ENCODE measurements at places on chromosomes 11 and 22. TPM values are rescaled to one million over a fixed set of nuclear protein-coding genes. Genes with fewer than 3 reads are reported as not detected.

GRCh38 chr11:123505546-123506299 is 75.7 kb downstream of the GRAMD1B start:
- no peak for DNase-seq

- peak; percentile 70 for DNase-seq
Observed at GRCh38 chr22:41848468-41848867, 15.6 kb downstream of the SREBF2 start.

DNA sequence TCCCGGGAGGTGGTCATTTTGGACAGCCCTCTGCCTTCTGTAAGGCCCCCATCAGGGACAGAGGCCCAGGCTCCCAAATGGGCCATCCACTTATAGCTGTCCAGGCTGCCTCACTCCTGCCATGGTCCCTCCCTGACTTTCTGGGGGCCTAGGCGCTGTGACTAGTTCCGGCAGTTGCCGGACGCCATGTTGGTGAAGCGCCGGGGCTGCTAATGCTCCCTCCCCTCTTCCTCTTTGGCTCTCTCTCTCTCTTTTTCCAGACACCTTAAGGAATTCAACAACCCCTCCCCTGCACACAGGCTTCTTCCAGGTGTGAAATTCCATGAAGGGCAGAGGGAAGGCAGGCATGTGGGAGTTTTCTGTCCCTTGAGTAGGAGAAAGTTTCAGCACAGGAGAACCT is 445.6 kb downstream of the SOX6 start:
- DNase-seq = no peak

DNA sequence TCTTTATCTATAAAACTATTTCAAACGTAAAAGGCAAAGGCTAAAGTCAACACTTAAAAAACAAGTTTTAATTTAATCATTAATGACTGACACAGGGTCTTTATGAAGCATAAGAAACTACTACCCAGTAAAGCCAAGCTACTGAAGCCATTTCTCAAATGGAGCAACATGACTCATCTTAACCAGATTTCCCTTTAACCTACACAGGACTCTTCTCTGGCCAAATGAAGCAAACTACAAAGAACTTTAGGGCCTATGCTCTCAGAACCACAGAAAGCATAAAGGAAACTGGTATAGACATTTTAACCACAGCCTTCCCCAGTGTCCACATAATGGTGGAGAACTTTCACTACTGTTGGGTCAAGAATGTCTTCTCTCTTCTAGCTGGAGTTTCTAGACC is 34.7 kb downstream of the ALG9 start:
- DNase-seq = peak; percentile 38

DNA sequence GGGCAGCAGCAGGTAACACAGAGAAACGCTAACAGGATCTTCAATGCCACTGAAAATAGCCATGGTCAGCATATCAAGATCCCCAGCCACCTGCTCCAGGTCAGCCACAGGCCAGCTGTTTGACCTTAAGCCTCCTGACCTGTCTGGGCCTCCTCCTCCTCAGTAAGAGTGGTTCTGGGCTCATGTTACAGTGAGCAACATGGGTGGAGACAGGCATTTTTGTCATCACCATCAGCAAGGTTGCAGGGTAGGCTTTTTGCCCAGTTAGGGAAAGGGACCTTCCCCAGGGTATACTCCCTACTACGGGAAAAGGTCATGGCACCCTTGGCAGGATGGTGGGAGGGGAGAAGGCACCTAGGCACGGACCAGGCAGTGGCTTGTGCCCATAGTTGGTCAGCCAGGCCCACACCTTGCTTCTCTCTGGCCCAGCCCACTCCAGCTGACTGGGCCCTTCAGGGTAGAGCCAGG is 131.8 kb upstream of the PARVA start:
- DNase-seq = peak; percentile 40

DNA sequence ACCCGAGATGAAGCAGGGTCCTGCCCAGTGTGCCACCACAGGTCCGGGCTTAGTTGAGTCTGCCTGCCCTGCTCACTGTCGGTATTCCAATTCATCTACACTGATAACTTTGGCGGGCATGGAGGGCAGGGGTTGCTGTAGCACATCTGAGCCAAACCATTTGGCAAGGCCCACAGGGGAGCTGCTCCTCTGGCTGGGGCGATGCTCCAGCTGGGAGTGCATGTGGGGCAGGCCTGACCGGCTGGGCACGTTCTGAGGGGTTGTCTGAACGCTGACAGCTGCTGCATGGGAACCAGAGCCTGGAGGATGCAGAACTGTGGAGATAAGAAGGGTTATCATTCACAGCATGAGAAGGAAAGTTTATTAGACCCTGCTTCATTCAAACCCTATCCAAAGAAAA is 40.4 kb downstream of the DRG1 start:
- no peak for DNase-seq

DNA sequence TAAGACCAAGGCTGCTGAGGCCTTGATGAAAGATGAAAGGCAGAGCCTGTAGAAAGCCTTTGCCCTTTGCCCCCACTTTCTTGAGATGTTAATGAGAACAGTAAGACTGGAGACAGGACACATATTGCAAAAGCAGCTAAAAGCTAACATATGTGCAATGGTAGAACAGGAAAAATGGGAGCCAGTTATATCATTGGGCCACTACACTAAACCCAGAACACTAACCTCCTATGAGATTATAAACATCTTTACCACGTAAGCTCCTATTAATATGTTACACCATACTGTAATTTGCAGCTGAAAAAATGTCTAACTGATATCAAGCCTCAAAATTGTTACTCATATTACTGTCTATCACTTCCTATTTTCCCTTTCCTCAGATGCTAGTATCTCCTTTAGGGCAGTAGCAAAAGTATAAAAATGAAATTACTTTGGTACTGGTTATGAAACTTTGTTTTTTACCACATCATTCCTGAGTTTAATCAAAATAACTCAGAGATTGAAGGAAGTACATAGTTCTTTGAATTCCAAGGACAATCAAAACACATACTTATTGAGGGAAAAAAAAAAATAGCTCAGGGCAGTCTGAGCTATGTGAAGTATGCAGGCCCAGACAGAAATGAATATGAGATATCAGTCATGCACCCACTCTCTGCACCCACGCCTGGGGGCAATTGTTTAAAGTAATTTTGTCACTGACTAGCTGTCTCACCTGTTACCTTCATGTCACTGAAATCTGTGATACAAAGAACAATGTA is 9.1 kb downstream of the HPS5 start:
- no peak for DNase-seq

KCNK7 gene
- total RNA-seq = not detected

GRCh38 chr11:66032957-66033735 is 6.9 kb upstream of the CATSPER1 start:
- no peak for DNase-seq

DNA sequence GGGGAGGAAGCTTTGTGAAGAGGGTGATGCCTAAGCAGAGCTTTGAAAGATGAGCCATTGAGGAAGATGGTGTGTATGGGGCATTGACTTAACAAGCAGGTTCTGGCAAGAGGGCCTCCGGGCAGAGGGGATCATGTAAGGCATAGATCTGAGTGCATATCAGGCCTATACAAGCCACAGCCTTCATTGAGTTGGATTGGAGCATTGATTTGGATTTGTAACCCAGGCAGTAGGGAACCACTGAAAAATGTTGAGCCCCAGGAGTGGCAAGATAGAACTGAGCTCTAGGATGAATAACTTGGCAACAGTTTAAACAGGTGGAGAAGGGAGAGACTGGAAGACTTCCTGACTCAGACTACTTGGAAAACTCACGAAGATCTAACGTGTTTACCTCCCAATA is 21.4 kb downstream of the PANX1 start:
- no peak for DNase-seq

OR5P2 gene
- total RNA-seq = 0.55 TPM

GRCh38 chr11:87444993-87445392 is 407.3 kb downstream of the TMEM135 start:
- DNase-seq = no peak

TMEM132A gene
- 142 TPM for total RNA-seq

GRCh38 chr22:37241351-37242142 is 2.5 kb downstream of the RAC2 start:
- peak; percentile 45 for DNase-seq

KCNK4 gene
- total RNA-seq = not detected

- peak; percentile 25 for DNase-seq
Observed at GRCh38 chr22:26711205-26711963, 54.0 kb downstream of the MIAT start.

DNA sequence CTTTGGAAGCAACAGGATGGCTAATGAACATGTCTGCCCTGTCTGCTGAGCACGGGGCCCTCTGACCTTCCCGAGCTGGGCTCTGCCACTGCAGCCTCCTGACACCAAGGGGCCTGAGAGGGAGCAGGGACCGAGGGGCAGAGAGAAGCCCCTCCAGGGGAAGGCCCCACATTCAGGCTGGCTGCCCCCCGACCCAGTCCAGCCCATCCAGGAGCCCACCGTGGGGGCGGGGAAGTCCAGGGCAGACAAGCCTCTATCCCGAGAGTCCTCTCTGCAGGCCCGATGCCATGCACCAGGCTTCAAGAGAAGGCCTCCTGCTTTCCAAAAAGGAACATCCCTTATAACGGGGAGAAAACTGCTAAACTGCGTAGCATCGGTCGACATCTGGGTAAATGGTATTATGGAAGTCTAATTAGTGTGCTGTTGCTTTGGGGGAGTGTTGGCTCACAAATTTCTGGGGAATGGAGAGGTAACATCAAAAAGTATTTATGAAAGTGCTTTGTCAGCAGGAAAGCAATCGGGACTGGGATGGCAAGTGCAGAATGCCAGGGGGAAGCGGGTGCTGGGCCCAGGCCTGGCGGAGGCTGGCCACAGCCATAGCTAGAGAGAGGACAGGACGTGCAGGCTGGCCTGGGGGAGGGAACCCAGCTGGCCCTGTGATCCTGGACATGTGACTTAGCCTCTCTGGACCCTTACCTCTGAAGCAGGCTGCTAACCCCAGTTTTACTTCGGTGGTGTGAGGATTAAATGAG is 5.3 kb upstream of the SHISAL1 start:
- DNase-seq = no peak

DNA sequence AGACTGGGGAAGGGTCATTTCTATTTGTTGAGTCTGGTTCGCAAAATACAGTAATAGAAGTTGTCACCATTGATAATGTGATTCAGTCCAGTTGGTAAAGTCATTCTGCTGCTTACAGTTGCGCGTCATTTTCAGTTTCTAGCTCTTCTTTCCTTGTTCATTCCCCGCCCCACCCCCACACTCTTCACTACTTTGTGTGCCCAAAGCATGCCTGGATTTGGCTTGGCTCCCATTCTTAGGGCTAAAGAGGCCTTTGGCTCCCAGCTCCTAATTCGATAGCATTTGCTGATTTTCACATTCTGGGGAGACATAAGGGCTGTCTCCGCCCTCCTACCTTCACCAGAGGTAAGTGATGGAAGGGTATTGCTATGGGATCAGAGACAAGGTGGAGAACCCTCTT is 43.0 kb downstream of the CECR2 start:
- DNase-seq = no peak

DNA sequence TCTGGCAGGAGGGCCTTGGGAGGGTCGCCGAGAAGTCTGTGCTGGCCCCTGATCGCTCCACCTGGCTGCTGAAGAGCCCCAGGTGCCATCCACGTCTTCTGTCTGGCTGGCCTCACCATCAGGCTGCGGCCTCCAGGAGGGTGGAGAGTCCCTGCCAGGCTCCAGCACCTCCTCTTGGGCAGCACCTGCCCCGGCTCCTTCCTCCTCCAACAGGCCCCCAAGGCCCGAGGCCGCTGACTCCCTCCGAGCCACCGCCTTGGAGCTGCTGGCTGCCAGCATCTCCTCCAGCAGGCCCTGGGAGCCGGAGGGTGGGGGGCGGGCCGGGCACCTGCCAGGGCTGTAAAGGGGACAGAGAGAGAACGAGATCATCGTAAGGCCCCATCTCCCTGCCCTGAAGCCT is 22.3 kb downstream of the TNKS1BP1 start:
- no peak for DNase-seq

GRCh38 chr11:111715142-111715816 is 50.9 kb downstream of the PPP2R1B start:
- DNase-seq = no peak

HBG1 gene
- not detected for total RNA-seq

BTG4 gene
- total RNA-seq = not detected

DNA sequence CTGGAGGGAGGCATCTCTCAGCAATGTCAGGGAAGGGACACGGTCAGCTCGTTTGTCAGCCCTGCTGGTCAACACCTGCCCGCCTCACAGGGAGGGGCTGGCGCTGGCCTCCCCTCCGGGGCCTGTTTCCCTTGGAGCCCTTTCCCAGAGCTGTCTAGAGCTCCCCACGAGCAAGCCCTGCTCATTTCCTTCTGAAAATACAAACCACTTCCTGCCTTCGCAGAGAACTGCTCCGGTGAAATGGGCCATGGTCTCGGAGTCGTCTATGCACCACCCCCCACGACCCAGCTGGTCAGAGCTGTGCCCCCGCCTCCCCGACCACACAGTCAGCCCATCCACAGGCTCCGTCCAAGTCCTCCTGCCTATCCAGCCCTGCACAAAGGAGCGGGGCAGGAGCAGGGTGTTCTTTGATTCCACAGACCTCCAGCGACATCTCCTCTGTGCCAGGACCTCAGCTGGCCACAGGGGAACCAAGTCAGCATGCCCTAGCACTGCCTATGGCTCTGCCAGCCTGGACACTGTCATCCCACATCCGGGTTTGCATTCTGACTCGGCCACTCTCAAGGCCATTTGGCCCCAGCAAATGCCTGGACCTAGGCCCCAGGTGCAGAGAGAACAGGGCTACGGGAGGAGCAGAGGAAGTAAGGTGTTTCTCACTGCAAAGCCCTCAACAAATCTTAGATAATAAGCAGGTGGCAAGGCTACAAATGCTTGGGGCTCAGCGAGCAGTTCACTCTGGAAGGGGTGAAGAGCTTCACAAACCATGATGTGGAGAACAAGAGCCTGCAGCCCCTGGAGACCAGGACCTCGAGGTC is 82.1 kb upstream of the WNT11 start:
- DNase-seq = peak; percentile 28

DNA sequence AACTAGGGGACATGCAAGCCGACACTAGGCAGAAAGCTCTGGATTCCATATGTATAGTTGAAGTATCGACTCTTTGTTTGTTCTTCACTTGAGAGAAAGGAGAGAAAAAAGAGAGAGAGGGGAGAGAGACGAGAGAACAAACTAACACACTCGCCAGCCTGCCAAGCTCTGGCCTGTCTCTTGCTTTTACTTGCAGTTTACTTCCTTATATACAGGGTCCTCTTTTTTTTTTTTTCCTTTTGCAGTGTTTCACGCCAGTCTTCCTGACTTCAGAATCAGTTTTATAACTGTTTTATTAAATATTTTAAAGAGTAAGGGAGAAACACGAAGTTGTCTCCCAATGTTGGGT is 19.9 kb downstream of the TEAD1 start:
- DNase-seq = peak; percentile 69

DNA sequence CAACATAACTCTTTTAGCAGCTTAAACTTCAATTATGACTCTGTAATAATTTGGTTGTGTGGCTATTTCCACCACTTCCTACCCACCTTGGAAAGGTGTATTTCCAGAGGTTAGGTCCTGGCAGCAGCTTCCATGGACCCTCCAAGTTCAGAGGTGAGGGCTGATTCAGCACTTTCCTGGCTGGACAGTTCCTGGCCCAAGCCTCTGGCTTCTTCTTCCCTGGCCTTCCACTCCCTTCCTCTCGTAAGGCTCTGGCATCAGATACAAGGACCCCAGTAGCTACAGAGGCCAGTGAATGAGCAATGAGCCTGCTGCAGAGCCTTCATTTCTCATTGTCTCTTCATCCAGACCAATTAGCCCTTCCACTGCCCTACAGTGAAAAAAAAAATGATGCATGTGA is 98.1 kb upstream of the KIRREL3 start:
- DNase-seq = no peak

MACROD1 gene
- 18.0 TPM for total RNA-seq

- peak; percentile 80 for DNase-seq
Observed at GRCh38 chr11:58905011-58905720, 34.1 kb upstream of the GLYATL1 start.

ZNF70 gene
- 7.6 TPM for total RNA-seq

GRM5 gene
- not detected for total RNA-seq

HEPHL1 gene
- total RNA-seq = not detected

DRG1 gene
- 62.2 TPM for total RNA-seq

GRCh38 chr22:22027955-22028354 is 45.4 kb upstream of the TOP3B start:
- DNase-seq = no peak

Data from stomach (tissue), 19 donors.